Islet precursor cell (in vitro differentiated cells): ENCODE measurements at places on chromosomes 12 and 14.

GRCh38 chr12:109949089-109949488, 47.1 kb downstream of the GIT2 start:
- no peak for DNase-seq

- DNase-seq, result no peak
These were observed 927.4 kb downstream of the FSCB start for GRCh38 chr14:43579671-43580070.

DNA sequence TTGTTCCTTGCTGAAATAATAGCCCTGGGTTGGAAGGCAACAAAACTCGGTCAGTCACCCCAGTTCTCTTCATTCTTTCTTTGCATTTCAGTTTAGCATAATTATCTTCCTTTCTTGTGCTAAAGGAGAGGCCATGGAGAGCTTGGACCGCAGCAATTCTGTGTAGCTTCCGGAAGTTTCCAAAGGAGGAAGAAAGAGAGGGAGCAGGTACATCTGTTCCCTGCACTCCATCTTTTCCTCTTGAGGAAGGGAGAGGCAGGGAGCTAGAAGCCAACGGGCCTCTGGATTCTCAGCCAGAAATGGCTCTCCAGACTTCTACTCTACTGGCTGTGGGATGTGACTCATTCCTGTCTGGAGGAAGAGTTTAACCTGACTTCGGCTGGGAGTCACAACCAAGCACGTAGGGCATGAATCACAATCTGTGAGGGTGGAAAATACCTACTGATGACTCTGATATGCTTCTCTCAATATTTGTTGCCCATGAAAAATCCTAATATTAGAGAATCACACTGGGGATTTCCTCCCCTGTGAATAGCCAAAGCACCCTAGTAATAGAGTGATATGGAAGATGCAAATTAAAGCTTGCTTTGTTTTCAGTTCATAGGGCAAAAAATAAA, 17.0 kb downstream of the ANO6 start:
- peak; percentile 98 for DNase-seq

DNA sequence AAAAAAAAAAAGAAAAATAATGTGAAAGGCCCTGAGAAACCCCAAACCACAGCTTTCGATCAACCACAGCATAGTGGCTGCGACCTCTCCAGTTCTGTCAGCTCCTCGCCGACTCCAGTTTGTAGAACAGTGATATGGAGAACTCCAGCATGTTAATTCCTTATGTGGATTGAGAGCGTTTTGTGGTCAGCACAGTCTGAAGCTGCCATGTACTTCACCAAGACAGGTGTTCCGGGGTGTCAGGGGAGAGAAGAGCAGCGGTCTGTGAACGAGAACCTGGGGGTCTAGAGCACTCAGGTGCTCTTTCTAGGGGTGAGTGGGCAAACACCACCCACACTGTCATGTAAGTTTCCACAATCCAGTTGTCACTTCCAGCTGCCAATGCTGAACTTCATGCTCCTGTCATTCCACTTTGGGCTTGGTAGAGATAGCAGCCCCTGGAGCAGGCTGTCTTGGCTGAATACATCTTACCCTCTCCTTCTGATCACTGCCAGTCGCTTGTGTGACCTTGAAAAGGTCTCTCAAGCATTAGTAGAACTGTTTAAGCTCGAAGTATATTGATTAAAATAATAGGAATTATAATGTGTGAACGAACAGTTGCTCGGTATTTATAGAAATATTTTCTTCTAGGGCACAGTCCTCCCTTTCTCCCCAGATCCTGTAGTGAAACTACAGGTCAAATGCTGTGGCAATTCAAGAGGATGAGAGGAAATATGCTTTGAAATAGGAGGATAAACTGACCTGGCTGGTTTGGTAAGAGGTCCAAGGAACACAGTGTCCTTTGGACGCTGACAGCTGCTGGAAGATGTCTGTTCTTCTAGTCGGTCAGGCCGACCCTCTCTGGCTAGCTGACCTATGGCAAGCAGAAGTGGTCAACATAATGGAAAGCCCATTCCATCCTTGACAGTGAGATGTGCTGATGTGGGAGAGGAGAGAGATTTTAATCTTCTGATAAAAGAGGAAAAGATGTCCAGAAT, 15.7 kb upstream of the MAX start:
- peak; percentile 59 for DNase-seq

- peak; percentile 58 for DNase-seq
These were observed 33.5 kb downstream of the CCNK start for GRCh38 chr14:99514552-99515300.

- DNase-seq, result no peak
These were observed at the start of gene LTB4R for GRCh38 chr14:24310646-24311604. TSS of gene LTB4R (plus strand) at chr14:24311502. CDS start at chr14:24315652, 4,150 bp downstream.

DNA sequence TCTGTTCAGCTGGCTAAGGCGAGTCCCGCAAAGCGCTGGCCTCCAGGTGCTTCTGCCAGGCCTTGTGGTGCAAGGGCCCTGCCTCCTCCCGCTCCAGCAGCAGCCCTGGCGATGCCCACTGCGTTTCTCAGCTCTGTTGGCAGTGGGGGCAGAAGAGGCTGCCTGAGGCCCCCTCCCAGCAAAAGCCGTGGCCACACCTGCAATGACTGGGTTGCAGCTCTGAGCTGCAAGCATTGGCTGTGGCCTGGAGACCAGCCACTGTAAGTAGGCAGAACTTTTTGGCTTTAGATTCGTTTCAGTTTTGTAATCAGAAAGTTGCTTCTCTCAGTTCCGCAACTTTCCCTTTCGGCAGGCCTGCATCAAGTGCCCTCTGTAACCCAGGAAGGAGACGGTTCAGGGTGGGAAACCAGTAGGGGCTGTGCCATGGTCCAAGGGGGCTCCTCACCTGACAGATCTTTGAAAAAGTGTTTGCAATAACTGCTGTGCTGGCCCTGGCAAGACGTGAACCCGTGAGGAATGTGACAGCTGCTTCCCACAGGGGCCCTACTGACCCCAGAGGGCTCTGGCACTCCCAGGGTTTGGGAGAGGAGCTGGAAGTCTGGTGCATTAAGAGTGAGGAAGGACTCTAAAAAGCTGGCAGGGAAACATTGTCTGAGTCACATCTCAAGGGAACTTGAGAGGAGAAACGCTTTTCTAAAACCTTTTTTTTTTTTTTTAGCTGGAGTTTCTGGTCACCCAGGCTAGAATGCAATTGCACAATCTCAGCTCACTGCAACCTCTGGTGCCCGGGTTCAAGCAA, 54.5 kb upstream of the MAX start:
- DNase-seq, result peak; percentile 71

GRCh38 chr14:41299924-41300323, 306.8 kb upstream of the LRFN5 start:
- no peak for DNase-seq

DNA sequence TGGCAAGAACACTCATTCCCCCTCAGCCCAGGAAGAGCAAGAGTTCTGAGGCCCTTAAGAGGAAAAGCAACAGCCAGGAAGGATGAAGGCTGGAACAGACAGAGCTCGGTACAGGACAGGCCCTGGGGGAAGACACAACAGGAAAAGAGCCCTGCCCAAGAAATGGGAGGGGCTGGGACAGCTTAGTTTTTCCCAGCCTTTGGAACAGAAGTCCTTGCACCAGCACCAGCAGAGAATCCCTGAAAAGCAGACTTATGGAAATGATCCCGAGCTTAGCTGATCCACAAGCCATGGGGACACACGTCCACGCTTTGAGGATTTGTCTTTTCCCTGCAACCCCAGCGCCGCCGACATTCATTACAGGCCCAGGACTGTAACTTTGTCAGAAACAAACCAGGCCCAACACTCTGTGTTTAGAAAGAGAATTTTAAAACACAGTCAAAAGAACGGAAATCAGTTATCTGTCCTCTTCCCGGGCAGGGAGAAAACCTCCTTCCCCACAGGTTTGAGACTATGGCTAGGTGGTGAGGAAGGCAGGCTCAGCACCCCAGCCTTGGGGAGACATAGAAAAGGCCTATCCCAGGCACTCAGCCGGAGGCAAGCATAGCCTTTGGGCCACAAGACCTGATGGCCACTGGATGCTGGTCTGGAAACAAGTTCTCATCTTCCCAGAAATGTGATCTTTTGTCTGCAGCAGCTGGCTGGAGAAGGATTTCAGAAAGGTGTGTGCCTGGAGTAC, 4.0 kb upstream of the AVIL start:
- DNase-seq, result no peak

DNA sequence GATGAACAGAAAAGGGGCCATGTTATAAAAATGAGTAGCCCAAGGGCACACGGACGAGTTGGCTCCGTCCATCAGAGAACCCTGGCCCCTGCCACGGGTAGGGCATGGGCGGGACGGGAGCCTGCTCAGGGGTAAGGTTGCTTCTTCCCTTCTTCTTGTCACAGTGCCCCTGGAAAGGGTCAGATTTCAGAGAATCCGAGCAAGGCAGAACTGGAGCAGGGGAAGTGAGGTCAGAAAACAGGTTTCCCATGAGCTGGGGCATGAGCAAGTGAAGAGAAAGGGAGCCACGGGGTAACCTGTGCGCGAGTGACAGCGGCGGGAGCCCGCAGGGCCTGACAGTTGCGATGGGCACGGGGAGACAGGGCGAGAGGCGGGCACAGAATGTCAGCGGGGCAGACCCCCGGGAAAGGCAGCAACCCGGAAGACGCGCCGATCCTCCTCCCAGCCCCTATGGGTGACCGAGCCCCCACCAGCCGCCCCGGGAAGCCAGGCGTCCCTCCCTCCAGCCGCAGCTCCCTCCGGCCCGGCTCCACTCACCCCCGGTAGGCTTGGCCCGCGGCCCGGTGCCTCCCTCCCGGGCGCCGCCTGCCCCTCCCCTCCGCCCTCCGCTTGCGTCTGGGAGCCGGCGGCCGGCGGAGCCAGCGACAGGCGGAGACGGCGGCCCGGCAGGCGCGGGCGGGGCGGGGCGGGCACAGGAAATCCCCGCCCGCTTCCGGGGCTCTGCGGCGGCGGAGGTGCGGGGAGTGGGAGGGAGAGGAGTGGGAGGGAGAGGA, at the start of gene ZNF641:
TSS of gene ZNF641 (minus strand) at position 671 of the 773 bp plus-strand sequence. CDS start 2,829 bp downstream, outside the sequence.
- DNase-seq, result peak; percentile 96

DNA sequence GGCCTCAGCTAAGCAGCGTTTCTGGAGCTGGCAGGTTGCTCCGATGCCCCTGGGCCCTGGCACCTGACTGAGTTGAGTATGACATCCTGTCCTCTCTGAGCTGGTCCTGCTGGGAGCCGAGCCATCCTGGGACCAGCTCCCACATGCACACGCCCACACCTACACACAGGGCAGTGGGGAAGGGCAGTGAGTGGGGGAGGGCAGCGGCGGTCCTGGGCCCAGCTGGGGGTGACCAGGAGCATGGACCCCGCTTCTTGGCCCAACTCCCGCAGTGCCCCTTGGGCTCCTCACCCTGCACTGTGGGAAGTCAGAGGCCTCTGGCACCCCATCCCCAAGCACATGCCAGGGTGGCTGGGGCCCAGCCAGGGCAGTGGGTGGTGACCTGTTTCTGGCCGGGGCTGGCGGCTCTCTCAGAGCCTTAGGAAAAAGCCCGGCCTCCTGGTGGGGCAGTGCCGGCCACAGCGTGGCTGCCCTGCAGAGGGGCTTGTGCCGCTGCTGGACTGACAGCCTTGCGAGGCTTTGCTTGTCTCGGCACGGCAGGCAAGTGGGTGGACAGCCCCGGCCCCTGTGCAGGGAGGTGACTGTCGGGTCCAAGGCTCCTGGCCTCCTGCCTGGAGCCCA, 5.9 kb upstream of the CRIP2 start:
- DNase-seq, result no peak

- no peak for DNase-seq
These were observed 34.1 kb upstream of the CIT start for GRCh38 chr12:119911182-119911581.

DNA sequence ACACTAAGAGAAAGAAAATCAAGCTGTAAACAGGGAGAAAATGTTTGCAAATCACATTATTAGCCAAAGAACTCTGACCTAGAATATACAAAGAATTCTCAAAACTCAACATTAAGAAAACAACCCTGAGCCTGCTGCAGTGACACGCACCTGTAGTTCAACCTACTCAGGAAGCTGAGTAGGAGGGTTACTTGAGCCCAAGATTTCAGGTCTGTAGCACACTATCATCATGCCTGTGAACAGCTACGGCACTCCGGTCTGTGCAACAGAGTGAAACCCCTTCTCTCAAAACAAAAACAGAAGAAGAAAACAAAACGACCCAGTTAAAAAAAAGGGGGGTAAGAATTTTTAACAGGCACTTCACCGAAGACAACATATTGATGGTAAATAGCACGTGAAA, 20.8 kb downstream of the SAV1 start:
- DNase-seq, result no peak

DNA sequence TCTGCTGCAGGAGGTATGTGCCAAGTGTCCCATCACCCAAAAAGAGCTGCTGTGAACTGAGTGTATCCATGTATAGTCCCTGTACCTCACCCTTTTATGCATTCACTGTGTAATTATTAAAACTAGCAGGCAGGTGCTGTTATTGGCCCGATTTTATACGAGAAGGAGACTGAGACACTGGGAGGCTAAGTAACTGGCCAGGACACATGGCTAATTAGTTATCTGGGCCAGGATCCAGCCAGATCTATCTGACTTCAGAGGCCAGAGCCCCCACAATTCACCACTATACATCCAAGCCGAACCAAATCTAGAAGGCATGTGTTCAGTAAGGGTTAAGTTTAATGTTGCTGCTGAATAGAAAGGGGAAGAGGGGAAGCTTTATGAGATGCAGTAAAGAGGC, 73.4 kb downstream of the FRMD6 start:
- no peak for DNase-seq

GRCh38 chr12:56596815-56597214, 33.3 kb downstream of the BAZ2A start:
- DNase-seq, result no peak

DNA sequence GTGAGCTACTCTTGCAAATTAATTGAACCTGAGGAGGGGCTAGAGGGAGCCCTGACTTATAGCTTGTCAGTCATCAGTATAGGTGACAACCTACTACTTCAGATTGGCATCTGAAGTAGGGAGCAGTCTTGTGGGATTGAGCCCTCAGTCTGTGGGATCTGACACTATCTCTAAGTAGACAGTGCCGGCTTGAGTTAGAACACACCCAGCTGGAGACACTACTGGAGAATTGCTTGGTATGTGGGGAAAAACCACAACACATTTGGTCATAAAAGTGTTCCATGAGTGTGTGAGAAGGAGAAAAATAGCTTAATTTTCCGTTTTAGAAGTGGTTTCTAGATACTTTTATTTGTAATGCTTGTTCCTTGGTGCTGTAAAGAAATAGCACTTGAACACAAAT, 30.5 kb upstream of the DDHD1 start:
- DNase-seq, result no peak

GRCh38 chr12:93813186-93813585, 136.0 kb downstream of the CRADD start:
- DNase-seq, result no peak

- DNase-seq, result peak; percentile 27
These were observed 21.1 kb upstream of the CORO1C start for GRCh38 chr12:108752387-108752786.

DNA sequence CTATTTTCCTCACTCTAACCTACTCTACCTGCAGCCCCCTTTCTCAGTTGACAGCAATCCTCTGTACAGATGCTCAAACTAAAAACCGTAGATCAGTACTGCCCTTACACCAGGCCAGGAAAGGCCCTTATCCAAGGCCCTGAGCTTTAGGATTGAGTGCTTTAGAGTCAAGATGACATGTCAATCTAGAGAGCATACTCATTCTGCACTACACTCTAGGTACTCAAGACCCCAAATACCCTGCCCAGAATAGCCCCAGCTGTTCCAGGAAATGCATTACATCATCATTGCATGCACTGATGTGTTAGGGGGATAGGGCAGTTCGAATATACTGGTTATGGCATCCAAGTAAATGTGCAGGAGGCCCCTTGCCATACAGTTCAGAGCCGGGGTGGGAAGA, 3.5 kb upstream of the PHLDA1 start:
- peak; percentile 54 for DNase-seq

GRCh38 chr14:94109915-94110250, 653 bp upstream of the IFI27 start:
- DNase-seq, result peak; percentile 21
